CD4-positive, CD25-positive, alpha-beta regulatory T cell (primary cell): ENCODE measurements at places on chromosomes 1 and 21.

GRCh38 chr1:59295618-59296017, 1.3 kb upstream of the FGGY start:
- DNase-seq = no peak

DNA sequence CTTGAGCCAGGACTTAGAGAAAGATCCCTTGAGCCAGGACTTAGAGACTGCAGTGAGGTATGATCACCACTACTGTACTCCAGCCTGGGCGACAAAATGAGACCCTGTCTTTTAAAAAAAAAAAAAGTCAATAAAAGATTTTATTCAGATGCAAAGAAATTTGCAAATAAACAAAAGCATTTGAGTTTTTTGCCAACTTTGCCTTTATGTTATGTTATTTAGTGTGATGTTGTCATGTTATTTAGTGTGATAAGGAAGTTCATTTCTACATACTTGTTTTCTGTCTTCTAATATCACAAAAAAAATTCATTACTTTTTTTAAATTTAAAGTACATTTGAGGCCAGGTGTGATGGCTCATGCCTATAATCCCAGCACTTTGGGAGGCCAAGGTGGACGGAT, 9.0 kb downstream of the RAD54L start:
- no peak for DNase-seq

GRCh38 chr1:9601942-9602793, 13.5 kb downstream of the TMEM201 start:
- DNase-seq = no peak

GRCh38 chr1:14112613-14113012, 412.6 kb downstream of the PRDM2 start:
- no peak for DNase-seq

DNA sequence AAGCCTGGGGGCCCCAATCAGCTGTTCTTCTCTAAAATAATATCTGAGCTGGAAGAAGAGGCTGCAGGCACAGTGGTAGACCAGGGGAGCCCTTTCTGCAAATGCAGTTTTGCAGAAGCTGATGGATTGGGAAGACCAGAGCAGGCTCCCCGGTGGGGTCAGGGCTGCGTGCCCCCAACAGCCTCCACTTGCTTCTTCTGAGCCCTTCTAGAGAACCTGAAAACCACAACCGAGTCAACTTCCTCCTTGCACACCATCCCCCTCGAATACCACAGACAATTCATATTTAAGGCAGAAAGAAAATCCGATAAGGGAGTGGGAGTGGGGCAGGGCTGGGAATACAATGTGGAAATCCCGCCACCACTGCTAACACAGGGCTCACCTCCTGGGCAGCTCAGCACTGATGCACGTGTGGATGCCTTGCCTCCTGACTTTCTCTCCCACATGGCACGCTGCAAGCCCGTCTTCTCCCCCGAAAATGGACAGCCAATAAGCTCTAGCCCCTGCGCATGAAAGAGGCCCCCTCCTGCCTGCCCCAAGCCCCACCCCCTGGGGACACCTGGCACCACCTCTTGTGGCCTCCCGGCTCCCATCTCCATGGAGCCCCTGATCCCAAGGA, 25.4 kb upstream of the ALDH4A1 start:
- peak; percentile 81 for DNase-seq

DNA sequence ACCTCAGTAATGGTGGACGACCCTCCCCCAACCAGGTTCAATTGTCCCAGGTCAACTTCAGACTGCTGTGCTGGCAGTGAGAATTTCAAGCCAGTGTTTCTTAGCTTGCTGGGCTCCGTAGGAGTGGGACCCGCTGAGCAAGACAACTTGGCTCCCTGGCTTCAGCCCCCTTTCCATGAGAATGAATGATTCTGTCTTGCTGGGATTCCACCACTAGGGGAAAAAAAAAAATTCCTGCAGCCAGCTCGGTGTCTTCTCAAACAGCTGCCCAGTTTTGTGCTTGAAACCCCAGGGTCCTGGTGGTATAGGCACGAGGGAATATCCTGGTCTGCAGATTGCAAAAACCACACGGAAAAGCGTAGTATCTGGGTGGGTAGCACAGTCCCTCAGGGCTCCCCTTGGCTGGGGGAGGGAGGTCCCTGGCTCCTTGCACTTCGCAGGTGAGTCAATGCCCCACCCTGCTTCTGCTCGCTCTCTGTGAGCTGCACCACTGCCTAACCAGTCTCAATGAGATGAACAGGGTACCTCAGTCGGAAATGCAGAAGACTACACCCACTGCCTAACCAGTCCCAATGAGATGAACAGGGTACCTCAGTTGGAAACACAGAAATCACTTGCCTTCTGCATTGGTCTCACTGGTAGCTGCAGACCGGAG, 41.5 kb downstream of the GBP6 start:
- no peak for DNase-seq

DNA sequence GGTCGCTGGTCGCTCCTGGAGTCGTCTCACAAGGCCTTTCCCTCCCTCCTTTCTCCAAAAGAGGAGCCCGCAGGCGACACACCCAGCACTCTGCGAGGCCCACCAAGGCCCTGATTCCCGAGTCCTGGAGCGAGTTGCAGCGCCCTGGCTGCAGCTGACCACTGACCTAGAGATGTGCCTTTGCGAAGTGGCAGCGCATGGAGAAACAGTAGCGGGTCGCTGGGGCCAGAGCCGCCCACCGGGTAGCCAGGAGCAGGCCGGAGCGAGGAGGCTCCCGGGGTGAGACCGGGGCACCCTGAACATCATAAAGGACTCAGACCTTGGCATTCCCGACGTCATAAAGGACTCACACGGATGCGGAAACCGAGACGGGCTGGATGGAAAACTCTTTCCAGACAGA, 10.3 kb upstream of the NBPF11 start:
- no peak for DNase-seq

GRCh38 chr1:245871915-245872314, 635.2 kb downstream of the SMYD3 start:
- DNase-seq = no peak

DNA sequence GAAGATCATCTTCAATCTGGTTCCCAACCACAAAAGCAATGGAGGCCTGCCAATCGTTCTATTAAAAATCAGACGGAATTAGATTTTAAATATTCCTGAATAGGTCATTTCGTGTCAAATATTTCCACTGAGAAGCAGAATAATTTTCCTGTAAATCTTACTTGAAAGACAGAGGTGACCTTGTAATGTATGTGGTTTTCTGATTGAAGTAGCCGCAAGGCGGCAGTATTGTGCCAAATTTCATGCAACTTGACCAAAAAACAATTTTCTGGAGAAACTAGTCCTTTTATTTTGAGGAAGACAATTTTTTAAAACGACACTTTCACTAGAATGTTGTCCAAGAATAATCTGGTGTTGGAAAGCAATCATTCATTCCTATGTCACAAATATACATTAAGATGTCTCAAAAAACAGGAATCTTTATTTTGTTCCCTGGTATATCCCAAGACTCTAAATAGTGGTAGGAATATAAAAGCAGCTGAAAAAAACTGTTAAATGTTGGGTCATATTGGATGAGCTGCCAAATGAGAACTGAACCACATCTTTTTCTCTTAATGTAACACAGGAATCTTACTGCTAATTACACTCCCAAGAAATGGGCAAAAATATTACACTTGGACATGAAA, 33.6 kb downstream of the SPAG17 start:
- no peak for DNase-seq

DNA sequence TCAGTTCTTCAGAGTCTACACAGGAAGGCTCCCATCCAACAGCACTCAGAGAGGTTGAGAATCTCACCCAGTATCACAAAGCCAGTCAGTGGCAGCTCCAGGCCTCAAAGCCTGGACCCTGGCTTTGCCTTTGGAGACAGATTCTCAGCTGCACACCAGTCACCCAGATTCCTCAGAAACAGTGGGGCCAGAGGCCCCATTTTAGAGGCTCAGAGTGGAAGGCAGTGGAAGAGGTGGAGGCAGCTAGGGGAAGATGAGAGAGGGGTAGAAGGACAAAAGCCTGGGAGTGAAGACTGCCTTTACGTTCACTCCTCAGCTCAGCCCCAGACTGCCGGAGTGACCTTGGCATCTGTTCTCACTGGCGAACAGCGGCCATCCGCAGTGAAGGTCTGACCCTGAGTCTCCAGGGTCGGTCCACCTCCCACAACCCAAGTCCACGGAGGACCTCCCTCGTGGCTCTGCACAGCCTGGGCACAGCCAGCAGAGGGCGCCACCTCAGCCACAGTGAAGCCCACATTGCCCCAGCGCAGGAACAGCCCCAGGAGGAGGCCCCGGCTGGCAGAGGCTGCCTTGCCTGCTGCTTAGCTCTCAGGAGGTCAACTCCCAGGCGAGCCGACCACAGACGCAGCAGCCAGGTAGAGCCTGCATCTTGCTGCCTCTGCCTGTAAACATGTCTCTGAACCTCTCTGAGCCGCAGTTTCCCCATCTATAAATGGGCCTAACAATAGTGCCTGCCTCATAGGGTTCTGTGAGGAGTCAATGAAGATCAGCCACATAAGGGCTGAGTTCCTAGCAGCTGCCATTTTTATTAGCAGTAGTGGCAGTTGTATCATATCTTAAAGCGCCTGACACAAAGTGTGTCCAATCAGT, 5.9 kb upstream of the FNDC5 start:
- peak; percentile 27 for DNase-seq

- no peak for DNase-seq
Measured at GRCh38 chr1:58585581-58586151, 8.6 kb upstream of the TACSTD2 start.

DNA sequence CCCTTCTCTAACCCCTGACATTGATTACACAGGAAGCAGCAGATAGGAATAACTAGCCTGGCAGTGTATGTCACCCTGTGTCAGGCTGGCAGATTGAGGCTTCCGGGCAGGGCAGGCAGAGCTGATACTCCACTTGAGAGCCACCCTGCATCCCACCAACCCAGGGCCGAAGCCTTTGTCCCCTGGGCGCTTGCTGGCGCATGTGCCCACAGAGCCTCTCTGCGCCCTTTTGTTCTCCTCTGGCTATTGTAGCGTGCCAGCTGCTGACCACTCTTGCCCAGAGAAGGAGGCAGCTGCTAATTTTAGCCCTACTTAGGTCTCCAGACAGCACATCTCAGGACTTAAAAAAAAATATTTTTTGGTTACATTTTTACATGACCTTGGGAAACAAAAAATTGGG, 304.9 kb downstream of the HHAT start:
- DNase-seq = no peak

DNA sequence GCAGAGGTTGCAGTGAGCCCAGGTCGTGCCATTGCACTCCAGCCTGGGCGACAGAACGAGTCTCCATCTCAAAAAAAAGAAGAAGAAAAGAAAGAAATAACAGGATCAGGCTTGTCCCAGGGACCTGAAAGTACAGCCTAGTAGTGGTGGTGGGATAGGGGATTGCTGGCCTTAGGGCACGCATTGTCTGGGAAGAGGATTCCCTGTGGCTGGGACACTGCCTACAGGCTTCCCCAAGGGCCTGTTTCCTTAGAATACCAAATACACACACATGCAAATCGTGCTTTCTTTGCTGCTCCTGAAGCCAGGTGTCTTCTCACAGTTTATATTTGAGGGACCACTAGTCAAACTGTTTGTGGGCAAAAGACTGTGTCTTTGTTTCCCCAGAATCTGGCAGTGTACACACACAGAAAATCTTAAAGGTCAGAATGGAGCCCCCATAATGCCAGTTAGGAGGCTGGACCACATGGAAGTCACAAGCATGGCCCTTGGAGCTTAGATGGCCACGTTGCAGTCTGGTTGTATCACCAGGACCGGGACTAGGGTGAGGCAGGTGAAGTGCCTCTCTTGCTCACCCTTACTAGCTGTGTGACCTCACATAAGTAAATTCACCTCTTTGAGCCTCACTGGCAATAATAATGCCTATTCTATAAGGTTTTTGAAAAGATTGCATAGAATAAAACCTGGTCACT, 12.7 kb upstream of the ASAP3 start:
- no peak for DNase-seq

GRCh38 chr21:42509244-42509643, 4.4 kb upstream of the SLC37A1 start:
- DNase-seq = no peak

DNA sequence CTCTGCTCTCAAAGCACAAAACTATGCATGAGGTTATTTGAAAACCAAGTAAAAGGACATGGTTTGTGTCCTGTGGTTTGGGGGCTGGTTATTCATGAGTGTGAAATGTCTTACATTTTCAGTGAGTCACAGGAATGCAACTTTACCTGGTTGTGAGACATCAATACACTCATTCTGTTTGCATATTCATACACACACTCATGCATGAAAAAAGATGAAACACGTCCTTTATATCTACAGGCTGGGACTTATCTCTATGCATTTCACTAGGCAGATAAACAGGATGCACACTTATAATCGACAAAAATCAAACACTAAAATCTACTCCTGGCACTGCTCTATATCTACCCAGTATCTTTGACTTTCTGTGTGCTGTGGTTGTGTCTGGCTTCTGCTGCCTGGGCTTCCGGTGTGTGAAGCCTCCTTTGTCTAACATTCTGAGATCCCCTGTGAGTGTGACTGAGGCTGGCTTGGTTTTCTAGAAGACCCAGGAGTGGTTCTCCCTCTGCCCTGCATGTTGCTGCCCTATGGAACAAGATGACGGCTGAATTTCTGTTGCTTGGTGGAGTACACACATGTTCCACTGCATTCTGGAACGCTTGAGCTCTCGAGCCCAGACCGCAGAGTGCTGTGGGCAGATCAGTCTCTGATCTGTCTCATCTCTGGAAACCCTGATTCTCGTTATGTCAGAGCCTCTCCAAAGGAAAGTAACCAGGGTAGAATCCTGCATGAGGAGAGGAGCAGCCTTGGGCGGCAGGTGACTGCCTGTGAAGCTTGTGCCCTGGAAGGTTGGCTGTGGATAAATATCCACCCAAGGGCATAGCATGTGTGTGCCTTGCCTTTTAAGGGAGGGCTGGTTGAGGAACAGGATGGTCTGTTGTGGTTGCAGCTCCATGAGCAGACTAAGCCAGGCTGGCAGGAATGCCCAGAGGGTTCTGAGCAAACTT, 19.7 kb upstream of the FASLG start:
- DNase-seq = peak; percentile 73

- peak; percentile 90 for DNase-seq
Measured at GRCh38 chr1:8879922-8880676, 1.6 kb upstream of the ENO1 start.

DNA sequence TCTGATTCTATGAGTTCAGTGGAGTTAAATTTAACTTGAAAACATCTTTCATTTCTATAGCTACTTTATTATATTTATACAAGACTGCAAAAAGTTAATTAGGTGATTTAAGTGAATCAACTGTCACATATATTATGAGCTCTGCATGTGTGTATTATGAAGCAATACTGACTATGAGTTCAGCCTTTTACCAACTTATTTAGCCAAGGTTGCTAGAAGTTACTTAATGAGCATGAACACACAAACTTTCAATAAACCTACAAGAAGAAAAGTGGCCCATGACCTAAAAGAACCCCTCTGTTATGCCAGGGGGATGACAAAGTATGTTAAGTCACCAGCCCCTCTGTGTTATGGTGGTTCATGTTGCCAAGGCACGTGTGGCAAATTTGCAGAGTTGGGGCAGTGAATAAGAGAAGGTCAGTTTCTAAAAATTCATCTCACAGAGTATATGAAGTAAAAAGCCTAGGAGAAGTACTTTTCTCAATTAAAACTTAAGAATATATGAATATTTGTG, 86.7 kb upstream of the LYPLAL1 start:
- no peak for DNase-seq

DNA sequence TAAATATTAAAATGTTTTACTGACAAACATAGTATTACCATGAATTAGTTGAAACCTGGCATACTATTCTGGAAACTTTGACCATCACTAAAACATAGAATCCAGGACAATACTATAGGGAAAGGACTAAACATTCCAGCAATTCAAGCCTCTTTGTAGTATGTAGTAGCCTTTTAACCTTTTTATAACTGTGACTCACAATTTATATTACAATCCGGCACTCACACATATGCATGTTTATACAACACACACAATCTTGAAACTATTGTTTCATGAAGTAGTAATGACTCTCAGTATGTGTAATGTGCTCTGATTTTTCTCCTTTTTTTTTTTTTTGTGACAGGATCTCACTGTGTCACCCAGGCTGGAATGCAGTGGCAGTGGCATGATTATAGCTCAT, 64.3 kb downstream of the ANKRD13C start:
- DNase-seq = no peak
